Mesothelial cell of epicardium (in vitro differentiated cells): ENCODE measurements at places on chromosomes 4 and X.

GRCh38 chrX:138014577-138014976 is 448.6 kb downstream of the ZIC3 start:
- DNase-seq, result no peak

- DNase-seq, result no peak
Measured at GRCh38 chr4:181611946-181612600, 631.1 kb upstream of the TENM3 start.

DNA sequence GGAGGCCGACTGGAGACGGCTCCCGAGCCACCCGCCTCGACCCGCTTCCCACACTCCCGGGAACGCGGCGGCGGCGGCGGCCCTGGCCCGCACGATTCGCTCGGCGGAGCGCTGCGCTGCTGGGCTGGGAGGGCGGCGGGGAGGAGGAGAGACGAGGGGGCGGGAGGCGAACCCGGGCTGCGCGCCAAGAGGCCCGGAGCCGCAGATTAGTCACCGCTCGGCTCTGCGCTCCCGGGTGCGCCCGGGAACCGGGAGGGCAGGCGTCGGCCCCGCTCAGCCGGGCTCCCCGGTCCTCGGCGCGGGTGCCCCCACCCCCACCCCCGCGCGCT is 11.2 kb upstream of the BCOR start:
- DNase-seq, result no peak

DNA sequence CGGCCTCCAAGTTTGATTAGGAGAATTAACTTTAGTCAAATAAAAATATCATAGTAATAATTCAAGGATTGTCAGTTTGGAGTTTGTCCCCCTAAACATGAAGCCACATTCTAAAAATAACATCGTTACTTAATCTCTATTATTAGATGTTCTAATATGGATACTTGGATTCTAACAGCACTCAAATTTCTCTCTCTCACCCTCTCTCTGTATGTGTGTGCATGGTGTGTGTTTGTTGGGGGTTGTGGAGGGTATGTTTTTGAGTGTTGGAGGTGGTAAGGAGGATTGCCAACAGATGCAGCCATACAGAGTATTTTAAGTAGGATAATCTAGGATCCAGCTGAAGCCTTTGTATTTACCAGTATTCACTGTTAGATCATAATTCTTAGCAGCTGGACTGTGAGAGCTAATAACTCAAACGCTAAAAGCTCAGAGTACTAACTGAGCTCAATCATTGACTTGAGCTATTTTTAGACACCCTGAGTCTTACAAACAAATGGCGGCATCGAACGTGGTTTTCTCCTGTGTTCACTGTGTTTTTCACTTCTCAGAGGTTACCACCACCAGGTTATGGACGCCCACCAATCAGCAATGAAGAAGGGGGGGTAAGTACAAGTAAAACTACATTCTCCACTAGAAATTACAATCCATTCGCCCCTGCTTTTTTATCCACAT is 8.8 kb downstream of the ENAM start:
- no peak for DNase-seq

GRCh38 chrX:143894938-143895337 is 11.1 kb downstream of the UBE2NL start:
- DNase-seq, result no peak

DNA sequence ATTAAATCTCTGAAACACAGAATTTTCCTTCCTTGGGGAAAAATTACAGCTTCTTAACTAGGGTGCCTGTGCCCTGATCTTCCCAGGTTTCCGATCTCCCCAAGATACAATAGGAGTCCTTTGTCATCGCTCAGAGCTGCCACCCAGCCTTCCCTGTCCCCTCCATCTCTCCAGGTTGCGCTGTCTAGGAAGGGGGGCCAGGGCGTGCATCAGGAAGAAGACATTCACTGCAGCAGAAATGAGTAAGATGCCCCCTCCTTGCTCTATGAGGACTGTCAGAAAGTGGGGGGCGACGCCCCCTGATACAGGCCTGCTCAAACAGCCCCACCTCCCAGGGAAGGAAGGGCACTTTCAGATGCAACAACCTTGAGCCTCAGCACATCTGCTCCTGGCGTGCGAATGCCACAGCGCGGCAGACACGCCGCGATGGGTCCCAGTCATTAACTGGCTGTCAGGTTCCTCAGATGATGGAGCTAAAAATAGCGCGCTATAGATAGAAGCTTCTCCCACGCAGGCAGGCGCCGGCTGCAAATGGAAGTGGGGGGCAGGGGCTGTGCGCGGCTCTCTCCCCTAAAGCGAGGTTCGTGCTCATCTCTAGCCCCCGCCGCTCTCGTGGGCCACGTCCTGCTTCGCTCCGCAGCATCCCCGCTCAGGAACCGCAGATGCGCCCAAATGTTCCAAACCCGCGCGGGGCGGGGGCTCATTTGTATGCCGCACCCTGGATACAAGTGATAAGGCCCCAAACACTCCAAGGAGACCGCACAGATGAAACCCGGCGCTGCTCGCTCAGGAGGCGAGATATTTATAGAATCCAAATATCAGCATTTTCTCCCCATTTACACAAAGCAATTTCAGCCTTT is 57.6 kb upstream of the LGI2 start:
- no peak for DNase-seq

GRCh38 chrX:71998836-71999509 is 88.3 kb downstream of the NHSL2 start:
- no peak for DNase-seq

GRCh38 chrX:154805696-154806091 is 409 bp upstream of the MPP1 start:
- no peak for DNase-seq

- DNase-seq, result no peak
Measured at GRCh38 chr4:128573781-128574508, 235.6 kb upstream of the JADE1 start.

DNA sequence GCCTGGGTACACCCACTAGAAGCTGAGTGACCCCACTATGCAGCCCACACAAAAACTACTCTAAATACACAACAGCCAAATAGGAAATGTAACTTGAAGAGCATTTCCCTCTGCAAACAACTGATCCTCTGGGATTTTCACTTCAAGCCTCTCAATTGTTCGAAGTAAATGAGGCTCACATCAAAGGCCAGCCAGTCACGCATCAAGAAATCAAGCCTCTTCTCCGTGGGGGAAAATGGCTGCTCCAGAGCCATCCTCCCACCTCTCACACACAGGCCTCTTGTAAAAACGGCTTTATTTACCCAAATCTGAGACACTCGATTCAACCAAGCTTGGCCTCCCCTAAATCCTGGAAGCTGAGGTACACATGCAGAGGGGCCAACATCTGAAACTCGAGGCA is 14.3 kb downstream of the PCDH19 start:
- no peak for DNase-seq

DNA sequence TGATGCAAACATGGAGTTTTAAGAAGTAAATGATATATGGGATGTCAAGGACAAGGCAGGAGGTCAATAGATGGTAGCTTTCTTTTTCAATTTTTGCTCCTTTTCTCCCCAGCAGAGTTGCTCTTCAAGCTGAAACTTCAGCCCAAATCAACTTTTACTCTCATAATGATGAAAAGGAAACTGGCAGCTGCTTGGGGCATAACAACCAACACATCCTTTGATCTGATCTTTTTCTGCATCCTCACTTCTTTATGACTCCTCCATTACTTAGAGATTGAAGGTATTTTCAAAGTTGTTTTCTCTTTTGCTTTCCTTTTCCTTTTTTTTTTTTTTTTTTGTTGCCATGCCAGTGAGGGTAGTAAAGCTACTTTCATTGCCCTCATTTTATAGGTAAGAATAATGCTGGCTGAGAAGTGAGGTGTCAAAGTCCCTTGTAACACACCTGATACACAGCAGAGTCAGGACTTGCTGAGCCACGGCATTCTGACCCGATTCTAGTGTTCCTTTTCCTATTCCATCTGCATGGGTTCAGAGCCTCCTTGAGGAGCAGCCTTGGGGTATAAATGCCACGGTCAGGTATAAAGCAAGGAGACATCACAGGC is 26.9 kb downstream of the SLC2A9 start:
- DNase-seq, result no peak

GRCh38 chr4:187090401-187090800 is 366.7 kb upstream of the FAT1 start:
- DNase-seq, result no peak

- no peak for DNase-seq
Measured at GRCh38 chrX:55132416-55132815, 43.6 kb downstream of the PAGE2 start.

DNA sequence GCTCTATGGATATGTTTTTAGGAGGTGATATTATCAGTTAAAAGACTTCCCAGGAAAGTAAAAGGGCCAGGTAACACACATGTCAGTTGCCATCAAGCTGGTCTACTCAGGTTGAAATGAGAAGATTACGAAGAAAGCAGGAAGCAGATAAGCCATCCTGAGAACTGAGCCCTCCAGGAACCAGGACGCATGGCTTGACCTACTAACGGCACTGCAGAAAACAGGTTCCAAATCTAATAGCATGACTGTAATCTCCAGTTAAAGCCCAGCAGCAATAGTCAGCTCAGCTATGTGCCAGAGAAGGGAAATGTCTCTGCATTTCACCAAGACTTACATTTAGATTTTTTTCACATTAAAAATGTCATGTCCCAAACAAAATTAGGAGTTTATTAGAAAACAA is 77.9 kb downstream of the APBB2 start:
- no peak for DNase-seq

- DNase-seq, result no peak
Measured at GRCh38 chr4:113159942-113160545, 110.6 kb downstream of the ANK2 start.

DNA sequence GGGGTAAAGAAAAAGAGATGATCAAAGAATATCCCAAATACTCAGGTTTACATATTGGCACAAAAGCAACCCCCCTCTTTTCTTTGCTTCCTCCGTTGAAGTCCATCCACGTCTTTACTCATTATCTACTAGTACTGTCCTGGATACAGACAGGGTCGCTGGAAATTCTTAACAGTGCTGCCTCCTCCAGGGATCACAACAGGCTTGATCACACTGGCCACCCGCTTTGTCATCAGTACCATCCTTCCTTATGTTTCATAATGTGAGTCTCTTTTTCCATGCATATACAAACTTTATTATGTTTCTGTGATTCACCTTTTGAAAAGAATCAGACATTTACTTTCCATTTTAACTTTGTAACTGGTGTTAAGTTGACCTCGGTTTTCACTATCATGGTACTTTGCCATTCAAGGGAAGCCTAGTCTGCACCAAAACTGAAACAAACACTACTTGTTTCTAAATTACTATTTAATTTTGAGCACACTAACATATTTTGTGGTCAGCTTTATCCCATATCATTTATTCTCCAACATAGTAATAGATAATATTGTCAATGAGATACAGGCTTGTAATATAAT is 387.5 kb upstream of the PPP1R2C start:
- DNase-seq, result no peak

DNA sequence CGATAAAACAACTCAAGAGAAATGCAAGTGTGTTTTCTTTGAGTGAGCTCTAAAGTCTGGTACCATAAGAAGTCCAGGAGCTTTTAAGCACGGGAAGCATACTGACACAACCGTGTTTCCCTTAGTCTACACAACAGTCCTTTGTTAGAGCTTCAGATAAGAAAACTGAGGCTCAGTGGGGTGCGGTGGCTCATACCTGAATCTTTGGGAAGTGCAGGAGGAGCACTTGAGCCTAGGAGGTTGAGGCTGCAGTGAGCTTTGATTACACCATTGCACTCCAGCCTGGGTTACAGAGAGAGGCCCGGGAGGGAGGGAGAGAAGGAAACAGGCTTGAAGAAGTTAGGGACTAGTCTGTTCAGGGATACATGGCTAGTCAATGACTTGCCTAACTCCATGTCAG is 21.9 kb downstream of the LEF1 start:
- DNase-seq, result no peak

DNA sequence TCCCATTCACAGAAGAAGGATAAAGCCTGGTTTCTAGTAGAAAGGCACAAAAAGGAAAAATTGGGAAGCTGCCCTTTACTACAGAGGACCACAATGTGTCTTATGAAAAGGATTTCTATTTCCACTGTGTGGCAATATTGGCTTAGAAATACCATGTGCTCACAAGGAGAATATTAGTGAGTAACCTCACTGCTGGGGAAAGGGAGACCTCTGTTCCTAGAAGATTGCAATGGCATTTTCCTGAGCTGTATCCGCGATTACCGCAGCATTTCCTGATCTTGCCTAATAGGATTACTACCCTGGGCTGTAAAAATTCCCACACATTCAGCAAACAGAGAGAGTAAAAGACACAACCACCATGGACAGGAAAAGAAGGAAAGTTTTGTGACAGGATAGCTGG is 308.8 kb upstream of the TECRL start:
- no peak for DNase-seq

DNA sequence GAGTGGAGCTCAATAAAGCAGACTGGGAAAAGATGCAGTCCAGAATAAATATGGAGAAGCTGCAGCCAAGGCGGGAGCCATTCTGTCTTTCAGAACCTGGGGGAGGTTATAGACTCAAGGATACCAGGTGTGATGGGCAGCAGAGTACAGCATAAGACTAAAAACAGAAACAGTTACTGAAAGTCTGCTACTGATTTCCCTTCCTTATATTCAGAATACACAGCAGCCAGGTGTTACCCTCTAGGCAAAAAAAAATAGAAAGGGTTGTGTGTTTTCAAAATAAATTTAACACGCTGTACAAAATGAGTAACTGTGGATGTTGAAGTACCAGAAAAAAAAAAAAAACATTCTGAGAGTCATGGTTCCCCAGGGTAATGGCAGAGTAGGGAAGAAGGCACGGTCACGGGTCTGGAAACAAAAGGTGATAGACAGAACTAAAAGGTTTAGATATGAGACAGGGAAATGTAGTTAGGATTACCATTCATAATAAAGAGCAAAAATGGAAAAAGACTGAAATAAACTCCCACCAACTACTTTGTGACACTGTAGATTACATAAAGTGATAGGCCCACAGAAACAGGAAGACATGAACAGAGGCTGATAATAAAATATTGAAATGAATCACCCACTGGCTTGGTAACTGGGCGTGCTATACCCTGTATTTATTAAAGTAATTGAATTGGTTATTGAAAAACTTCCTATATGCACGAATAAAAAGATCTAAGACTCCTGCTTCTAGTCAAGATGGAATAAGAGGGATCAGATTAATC is 10.8 kb upstream of the HHIP start:
- no peak for DNase-seq

DNA sequence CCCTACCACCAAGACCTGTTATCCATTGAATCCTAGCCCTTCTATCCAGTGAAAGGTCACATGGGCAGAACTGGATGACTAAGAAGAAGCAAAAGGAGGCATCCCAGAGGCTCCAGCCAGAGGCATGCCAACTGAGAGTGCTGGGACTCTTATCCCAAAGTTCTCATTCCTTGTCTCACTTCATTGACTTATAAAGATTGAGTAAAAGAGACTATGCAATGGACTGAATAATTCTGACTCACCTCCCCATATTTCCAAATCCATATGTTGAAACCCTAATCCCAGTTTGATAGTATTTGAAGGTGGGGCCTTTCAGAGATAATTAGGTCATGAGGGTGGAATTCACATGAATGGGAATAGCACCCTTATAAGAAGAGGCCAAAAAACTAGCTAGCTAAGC is 131.4 kb downstream of the COL25A1 start:
- no peak for DNase-seq

GRCh38 chr4:179601671-179602070 is 2159.4 kb upstream of the AGA start:
- DNase-seq, result no peak

DNA sequence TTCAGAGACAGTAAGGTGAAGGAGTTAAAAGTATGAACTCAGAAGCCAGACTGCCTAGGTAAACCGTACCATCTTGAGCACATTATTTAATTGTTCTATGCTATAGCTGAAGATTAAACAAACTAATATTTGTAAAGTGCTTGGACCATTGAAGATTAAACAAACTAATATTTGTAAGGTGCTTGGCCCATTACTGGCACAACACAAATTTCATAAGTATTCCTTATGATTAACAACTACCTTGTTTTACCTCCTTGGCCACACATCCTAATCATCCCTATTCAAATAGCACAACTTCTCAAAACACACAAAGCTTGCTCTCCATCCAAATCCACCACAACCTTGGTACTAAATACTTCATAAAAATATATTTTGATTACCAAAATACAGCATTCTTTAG is 137.0 kb downstream of the PPP3CA start:
- DNase-seq, result no peak
